ENCODE measurements at places on chromosomes 3 and 15.

DNA sequence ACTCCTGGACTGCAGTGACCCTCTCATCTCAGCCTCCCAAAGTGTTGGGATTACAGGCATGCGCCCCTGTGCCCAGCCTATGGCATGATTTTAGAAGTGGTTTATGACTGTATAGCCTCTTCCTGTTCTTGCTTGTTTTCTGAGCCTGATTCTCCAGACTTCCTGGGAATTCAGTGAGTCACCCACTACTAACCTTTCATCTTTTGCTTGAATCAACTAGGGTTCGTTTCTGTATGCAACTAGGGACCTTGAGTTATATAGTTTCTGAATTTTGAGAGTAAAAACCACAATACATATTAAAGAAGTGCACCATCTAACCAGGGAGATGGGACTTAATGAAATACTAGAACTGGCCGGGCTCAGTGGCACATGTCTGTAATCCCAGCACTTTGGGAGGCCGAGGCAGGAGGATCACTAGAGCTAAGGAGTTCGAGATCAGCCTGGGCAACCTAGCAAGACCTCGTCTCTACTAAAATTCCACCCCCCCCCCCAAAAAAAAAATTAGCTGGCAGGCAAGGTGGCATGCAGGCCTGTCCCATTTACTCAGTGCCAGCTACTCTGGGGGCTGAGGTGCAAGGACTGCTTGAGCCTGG lies 76.0 kb downstream of the ZNF609 start:
- no peak for DNase-seq

GRCh38 chr15:56963710-56964109 lies 45.3 kb downstream of the TCF12 start:
- DNase-seq = no peak

GRCh38 chr15:80434926-80435720 lies 30.9 kb downstream of the ARNT2 start:
- no peak for DNase-seq

DNA sequence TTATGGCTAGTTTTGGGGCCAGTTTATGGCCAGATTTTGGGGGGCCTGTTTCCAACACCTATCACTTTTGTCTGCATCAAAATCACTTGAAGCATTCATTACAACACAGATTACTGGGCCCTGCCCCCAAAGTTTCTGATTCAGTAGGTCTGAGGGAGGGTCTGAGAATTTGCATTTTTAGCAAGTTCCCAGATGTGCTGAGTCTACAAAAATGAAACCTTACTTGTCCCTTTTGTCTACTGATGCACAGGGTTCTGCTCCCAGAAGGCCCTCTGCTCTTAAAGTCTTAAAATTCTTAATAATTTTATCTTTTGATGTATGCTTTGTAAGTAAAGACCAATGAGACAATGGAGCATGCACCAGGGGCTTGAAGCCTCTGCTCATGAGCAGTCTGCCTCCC lies 146.0 kb downstream of the POLQ start:
- DNase-seq = no peak

GRCh38 chr15:94272251-94272898 lies 41.0 kb downstream of the MCTP2 start:
- DNase-seq = no peak

GRCh38 chr3:55241098-55241497 lies 246.0 kb downstream of the WNT5A start:
- DNase-seq = no peak

- DNase-seq = no peak
Observed at GRCh38 chr3:115148142-115148790, 1.2 kb upstream of the ZBTB20 start.

DNA sequence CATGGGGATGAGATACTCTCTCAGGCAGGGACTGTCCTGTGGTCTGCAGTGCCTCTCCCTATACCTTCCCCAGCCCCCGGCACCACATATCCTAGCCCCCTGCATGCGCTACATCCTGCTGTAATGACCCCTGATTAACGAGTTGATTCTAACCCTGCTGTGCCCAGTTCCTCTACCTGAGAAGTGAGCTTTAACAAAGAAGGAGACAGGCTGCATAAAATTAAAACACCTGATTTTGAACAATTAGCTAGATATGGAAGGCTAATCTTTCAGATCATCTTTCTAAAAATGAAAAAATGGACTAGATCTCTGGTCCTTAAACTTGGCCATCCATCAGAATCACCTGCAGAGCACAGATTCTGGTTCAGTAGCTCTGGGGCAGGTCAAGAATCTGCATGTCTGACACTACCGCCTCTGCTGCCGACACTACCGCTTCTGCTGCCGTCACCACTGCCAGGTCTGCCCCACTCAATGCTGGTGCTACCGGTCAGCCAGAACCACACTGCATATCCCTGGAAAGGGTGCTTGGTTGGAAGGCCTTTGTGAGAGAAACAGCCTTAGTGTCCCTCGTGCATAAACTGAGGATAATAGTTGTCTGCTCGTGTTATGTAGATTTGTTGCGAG lies 33.6 kb upstream of the ZBTB38 start:
- DNase-seq = no peak

Data from neural crest cell (in vitro differentiated cells).